ENCODE measurements at places on chromosomes 3 and 15.

- no peak for DNase-seq
Measured at GRCh38 chr3:189519458-189519857, 111.7 kb upstream of the TP63 start.

- no peak for DNase-seq
Measured at GRCh38 chr3:13197795-13198194, 124.6 kb upstream of the IQSEC1 start.

DNA sequence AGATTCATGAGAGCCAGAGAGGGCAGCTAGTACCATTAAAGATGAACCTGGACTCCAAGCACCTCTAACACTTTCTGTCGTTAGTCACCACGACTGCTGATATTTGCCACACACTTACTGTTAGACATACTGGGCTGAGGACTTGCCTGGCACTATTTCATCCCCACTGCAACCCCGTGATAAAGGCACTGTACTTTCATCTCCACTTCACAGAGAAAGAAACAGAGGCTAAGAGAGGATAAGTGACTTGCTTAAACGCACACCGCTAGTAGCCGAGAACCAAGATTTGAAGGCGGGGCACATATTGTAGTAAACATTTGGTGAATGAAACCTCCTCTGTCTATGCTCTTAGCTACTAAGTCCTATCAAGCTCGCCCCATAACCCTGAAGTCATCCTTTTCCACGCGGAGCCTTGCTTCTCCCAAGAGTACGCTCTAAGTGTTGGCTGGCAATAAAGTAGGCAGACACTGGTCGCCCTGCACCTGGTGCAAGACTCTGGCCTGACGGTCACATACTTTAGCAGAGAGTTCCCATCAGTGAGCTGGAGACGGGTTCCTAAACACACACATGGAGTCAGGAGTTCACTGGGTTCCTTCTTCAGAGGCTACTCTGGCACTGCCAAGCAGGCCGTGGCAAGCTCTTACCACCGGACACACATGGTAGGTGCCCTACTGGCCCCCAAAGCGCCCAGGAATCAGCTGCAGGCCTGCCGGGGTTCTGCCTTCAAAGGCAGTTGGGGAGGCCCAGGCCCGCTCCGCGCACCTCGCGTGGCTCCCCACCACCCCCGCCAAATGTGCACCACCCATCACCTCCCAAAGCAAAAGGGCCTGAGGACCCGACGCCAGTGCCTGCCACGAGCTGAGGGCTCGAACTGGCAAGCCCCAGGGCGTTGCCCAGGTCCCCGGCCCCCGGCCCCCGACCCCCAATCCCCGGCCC lies 951 bp downstream of the POMGNT2 start:
- peak; percentile 20 for DNase-seq

DNA sequence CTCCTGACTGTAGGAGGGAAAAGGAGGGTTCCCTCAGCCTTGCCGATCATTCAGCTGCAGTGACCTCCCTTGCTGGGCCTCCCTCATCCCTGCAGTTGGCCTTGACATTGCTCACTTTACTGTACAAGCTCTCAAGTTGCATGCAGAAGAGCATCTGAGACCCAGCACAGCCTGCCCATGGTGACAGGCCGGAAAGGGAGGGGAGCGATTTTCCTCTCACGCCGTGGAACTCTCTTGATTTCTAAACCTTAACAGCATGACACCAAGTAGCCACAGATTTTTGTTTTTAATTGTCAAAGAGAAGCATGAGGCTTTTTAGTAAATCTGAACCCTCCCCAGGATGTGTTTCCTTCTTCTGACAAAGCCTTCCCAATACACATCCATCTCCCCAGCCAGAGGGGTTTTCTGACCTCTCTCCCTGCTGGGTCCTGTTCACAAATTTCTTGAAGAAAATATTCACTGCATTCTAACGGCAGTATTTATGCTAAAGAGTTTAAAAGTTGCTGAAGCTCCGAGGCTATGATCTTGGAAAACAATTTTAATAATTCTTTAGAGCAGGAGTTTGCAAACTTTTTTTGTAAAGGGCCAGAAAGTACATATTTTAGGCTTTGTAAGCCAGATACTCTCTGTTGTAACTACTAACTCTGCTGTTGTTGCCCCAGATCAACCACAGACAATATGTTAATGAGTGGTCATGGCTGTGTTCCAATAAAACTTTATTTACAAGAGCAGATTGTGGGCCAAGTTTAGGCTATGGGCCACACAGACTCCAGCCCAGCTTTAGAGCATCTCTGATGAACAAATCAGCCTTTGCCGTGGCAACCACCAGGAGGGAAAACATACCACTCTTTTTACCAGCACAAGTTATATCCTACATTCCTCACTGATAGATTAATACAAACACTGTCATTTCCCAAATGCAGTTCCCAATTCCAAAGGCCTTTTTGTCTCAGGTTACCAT lies 34.8 kb downstream of the LMCD1 start:
- no peak for DNase-seq

- DNase-seq = no peak
Measured at GRCh38 chr3:46299608-46300460, 54.1 kb upstream of the CCR2 start.

DNA sequence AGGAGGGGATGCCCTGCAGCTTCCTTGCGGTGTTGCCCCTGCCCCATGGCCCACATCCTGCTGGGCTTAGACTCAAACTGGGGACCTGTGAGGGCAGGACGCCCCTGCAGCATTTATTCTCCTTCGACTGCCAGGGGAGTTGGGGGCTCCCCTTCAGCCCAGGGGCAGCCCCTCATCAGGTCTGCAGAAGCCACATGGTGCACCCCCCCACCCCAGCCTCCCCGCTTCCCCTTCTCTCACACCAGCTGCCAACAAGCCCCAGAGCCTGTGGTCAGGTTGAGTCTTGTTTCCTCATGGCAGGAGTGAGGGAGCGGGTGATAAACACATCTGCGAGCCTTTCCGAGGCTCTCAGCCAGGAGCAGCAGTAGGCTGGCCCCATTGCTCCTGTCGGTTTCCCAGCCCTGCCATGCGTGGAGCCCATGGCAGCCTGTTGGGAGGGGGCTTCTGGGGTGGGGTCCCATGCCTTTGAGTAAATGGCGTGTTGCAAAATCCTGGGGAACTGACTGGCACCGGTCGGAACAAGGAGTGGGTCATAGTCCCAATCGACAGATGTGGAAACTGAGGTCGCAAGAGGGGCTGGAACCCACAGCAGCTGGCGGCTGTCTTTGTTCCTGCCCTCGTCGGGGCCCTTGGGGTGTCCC lies 27.8 kb downstream of the WNT7A start:
- DNase-seq = no peak

DNA sequence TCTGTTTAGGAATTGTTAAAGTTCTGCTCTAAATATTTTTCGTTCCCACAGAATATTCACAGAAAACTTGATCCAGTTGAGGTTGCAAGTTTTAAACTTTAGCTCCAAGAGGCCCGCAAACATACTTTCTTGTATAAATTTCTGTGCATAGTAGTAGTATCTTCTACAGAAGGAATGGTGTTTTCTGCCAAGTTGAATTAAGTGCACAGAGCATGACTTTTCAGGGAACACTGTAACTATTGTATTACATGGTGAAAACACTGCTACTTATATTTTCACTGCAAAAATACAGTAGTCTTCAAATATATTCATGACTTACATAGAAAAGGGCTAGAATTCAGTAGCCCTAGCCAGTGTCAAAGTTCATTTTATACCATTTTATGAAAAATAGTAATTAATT lies 67.0 kb downstream of the SUCNR1 start:
- no peak for DNase-seq

DNA sequence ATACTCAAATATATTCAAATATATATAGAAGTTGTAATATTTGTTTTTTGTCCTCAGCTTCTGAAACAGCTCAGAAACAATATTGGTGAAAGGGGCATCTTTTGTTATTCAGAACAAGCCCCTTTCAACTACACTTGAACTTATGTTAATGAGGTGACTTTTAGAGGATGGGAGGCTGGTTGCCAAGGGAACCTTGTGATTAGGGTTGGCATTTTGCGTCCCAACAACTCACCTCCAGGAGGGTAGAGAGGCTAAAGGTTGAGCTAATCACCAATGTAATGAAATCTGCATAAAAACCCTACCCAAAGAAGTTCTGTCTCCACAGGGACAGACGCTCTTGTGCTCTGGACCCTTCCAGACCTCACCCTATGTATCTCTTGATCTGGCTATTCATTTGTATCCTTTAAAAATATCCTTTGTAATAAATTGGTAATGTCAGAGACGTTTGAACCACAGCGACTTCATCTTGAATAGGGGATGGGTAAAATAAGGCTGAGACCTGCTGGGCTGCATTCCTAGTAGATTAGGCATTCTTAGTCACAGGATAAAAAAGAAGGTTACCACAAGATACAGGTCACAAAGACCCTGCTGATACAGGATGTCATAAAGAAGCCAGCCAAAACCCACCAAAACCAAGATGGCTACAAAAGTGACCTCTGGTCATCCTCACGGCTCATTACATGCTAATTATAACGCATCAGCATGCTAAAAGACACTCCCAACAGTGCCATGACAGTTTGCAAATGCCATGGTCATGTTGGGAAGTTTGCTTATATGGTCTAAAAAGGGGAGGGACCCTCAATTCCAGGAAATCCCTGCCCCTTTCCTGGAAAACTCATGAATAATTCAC lies 111.1 kb downstream of the FMN1 start:
- no peak for DNase-seq

GRCh38 chr15:88543065-88543776 lies 3.3 kb downstream of the DET1 start:
- DNase-seq = no peak

- no peak for DNase-seq
Measured at GRCh38 chr3:65664446-65664845, 374.3 kb downstream of the MAGI1 start.

- no peak for DNase-seq
Measured at GRCh38 chr3:25088284-25088683, 339.8 kb upstream of the RARB start.

DNA sequence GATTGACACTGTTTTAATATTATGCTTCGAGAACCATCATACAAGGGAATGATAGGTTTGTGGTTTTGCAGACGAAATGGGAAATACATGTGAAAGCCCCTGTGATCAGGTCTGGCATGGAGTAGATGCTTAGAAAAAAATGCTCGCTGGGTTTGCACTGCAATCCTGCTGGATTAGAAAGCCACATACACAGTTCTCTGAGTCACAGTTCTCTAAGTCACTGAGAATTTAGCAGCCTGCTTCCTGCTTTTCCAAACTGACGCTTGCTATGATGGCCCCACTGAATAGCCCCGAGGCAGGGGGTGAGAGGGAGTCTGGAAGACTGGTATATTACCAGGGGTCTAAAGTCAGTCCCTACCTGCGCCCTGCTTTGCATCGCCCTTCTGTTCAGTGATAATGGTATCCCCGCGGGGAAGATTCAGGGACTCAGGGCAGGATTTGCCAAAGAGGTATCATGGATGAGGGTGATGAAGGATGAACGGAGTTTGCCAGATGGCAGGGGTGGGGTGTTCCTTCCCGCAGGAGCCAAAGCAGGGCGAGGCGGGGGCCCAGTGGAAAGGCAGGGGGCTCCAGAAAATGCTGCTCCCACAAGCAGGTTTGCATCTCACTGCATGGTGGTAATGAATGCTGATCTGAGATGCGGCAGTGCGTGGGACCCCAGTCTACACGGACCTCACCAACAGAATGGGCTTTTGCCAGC lies 82.3 kb downstream of the IQSEC1 start:
- no peak for DNase-seq

GRCh38 chr15:47439146-47440111 lies 277.9 kb upstream of the SEMA6D start:
- no peak for DNase-seq

- DNase-seq = no peak
Measured at GRCh38 chr3:38150780-38151528, 12.5 kb downstream of the MYD88 start.
